Activated T-helper 1 cell treated with anti-CD3 and anti-CD28 coated beads, Interleukin-12 subunit alpha, Interleukin-12 subunit beta, Interleukin-2, Interleukin-4 antibody, amounts not matched to agents 30 ng/mL and 10 ng/mL and 1 ng/mL, durations not matched to agents 14 hours and 24 hours and 36 hours (primary cell): ENCODE measurements at places on chromosomes 7 and 10. TPM values are rescaled to one million over a fixed set of nuclear protein-coding genes. Genes with fewer than 3 reads are reported as not detected.

The LZTS2 gene
- total RNA-seq, result 22.3 TPM in 2 replicates

The SFTPA2 gene
- total RNA-seq, result not detected in 2 replicates

The ARHGAP19 gene
- 27.1 and 27.8 TPM in 2 replicates for total RNA-seq

The TMEM213 gene
- 0.08 TPM in 1 of 2 replicates, not detected in the other for total RNA-seq

The RGS10 gene
- total RNA-seq, result 142 and 150 TPM in 2 replicates

The SPAG6 gene
- 0.18 TPM in 1 of 2 replicates, not detected in the other for total RNA-seq

The MYO3A gene
- not detected in 2 replicates for total RNA-seq

The AGR3 gene
- total RNA-seq, result not detected in 2 replicates

The SPDYE6 gene
- total RNA-seq, result not detected in 2 replicates

The MYO1G gene
- 252 and 258 TPM in 2 replicates for total RNA-seq
